Endothelial cell of umbilical vein (primary cell): ENCODE measurements at places on chromosomes 12 and 14. TPM values are rescaled to one million over a fixed set of nuclear protein-coding genes. Genes with fewer than 3 reads are reported as not detected.

GRCh38 chr12:33427071-33427470, 12.5 kb downstream of the SYT10 start:
- DNase-seq: no peak
- H3K4me3 ChIP-seq: no peak overlapping the region
- H3K27ac ChIP-seq: no peak overlapping the region
- no peaks in the 10 kb centered on the region for H3K27me3 ChIP-seq

- DNase-seq: no peak
- H3K27me3 ChIP-seq: no peaks in the 10 kb centered on the region
- no peaks in the 10 kb centered on the region for H3K4me1 ChIP-seq
- no peaks in the 10 kb centered on the region for H3K36me3 ChIP-seq
- H3K4me3 ChIP-seq: no peak overlapping the region
Measured at GRCh38 chr12:119302451-119303080, 32.0 kb upstream of the CCDC60 start.

DNA sequence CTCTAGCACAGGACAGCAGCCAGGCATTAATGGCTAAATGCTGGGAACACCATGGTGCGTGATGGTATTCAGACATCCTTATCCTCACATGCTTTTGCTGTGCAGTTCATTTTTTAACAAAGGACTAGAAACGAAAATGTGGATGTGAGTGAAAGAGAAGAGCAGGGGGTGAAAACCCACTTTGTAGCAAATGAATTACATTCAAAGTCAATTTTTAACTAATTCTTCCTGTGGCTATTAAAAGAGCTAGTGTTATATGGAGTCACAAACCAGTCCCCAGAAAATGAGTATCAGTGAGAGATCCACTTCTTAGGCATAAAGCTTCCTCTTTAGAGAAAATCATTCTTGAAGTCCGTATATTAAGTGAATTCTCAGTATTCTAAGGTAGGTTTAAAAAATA, 592.0 kb upstream of the LMO3 start:
- no peaks in the 10 kb centered on the region for H3K27me3 ChIP-seq
- H3K4me1 ChIP-seq: no peaks in the 10 kb centered on the region
- no peak overlapping the region for H3K27ac ChIP-seq

GRCh38 chr14:102058961-102059360, 27.9 kb downstream of the HSP90AA1 start:
- H3K4me3 ChIP-seq: no peak overlapping the region
- H3K36me3 ChIP-seq: peaks cover 2% of the 10 kb centered on the region
- H3K27ac ChIP-seq: no peak overlapping the region
- DNase-seq: no peak
- H3K4me1 ChIP-seq: no peaks in the 10 kb centered on the region

GRCh38 chr12:14576896-14577295, 9.2 kb upstream of the PLBD1 start:
- no peaks in the 10 kb centered on the region for H3K36me3 ChIP-seq
- H3K27ac ChIP-seq: no peak overlapping the region
- no peaks in the 10 kb centered on the region for H3K27me3 ChIP-seq
- no peak overlapping the region for H3K4me3 ChIP-seq

DNA sequence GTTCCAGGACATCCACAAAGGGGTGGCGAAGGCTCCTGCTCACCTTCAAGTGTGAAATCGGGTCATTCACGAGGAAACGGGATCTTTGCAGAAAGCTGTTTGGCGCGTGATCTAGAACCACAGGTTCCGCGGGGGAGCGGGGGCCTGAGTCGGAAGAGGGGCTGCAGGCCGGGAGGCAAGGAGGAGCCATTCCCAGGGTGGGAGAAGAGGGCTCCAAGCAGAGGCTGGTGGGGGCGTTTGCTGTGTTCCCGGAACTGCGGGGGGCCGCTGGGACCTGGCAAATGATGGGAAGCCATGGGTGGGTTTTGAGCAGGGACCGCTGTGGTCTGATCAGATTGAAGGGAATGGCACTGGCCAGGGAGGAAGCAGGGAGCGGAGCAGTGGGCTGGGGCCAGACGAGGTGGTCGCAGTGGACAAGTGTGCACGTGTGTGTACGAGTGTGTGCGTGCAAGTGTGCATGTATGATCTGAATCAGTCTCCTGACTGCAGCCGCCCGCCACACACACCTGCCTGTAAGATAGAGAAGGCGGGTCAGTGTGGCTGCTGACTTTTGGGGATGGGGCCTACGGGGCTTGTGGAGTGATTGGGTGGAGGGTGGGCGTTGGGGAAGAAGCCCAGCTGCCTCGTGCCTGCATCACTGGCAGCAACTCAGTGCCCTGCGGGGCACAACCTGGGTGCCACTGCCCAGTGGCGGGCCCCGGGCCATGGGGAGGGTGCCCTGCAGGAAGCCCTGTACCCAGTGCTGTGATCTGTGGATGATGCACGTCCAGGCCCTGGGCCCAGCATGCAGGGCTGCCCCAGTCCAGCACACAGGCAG, 141.9 kb downstream of the KIF26A start:
- no peak for DNase-seq
- H3K36me3 ChIP-seq: no peaks in the 10 kb centered on the region
- no peak overlapping the region for H3K27ac ChIP-seq
- H3K4me3 ChIP-seq: no peak overlapping the region
- H3K4me1 ChIP-seq: no peaks in the 10 kb centered on the region
- no peaks in the 10 kb centered on the region for H3K27me3 ChIP-seq

DNA sequence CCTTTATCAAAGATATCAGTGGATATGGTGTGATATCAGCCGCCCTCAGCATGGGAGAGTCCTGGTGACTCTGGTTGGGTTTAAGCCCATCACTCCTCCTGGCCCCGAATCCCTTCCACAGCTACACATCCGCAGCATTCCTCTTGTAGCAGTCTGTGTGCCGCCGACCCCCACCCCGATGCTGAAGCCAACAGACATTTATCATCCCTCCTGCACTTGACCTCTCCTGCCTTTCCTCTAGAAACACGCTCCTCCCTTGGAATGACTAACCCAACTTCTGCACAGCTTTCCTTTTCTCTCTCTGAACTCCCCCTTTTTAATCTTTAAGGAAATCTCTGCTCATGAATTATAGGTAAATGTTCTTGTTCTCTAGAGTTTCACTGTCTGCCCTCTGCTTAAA, 250.9 kb upstream of the FOXN3 start:
- no peaks in the 10 kb centered on the region for H3K27me3 ChIP-seq
- H3K36me3 ChIP-seq: no peaks in the 10 kb centered on the region
- H3K4me3 ChIP-seq: no peak overlapping the region

TOMM20L gene
- total RNA-seq: not detected in 2 replicates

HOXC10 gene
- 0.44 TPM in 1 of 2 replicates, not detected in the other for total RNA-seq

ASCL1 gene
- not detected in 2 replicates for total RNA-seq

GRCh38 chr12:80837342-80837978, 100.3 kb downstream of the LIN7A start:
- DNase-seq: peak; percentile 36
- H3K4me3 ChIP-seq: no peak overlapping the region
- no peaks in the 10 kb centered on the region for H3K36me3 ChIP-seq
- H3K4me1 ChIP-seq: no peaks in the 10 kb centered on the region

GRCh38 chr14:46964378-46964777, 312.8 kb upstream of the RPL10L start:
- no peak overlapping the region for H3K27ac ChIP-seq
- no peak for DNase-seq
- H3K36me3 ChIP-seq: no peaks in the 10 kb centered on the region
- no peaks in the 10 kb centered on the region for H3K4me1 ChIP-seq
- H3K27me3 ChIP-seq: no peaks in the 10 kb centered on the region

DNA sequence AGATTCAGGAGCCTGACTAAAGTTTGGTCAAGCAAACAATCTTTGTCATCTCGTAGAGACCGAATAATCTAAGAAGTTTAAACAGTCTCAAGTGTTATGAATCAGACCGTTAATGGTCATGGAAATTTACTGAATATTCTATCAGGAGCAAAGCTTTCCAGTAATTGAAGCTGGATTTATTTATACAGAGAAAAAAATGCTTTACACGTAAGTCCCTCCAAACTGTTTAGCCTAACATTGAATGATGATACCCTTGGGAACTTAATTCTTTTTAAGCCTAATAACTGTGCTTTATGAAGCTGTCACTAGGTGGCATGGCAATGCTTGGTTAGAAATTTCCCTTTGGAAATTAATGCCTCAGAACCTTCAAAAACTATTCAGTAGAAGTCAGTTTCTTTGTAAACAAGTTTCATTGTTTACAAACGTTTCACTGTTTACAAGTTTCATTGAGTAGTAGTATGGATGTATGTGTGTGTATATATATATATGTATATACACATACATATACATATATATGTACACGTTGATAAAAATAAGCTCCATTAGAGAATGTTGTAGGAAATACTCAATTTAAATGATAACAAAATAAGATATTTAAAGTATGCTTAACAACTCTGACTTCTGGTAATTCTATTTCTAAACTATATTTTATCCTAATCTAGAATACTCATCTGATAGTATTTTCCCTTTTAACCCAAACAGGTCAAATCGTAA, 32.1 kb downstream of the DEPDC4 start:
- DNase-seq: peak; percentile 58
- no peak overlapping the region for H3K4me3 ChIP-seq
- no peaks in the 10 kb centered on the region for H3K36me3 ChIP-seq
- H3K27me3 ChIP-seq: no peaks in the 10 kb centered on the region

TAS2R30 gene
- 3.7 and 5.2 TPM in 2 replicates for total RNA-seq

TRAF3 gene
- total RNA-seq: 25.6 and 27.6 TPM in 2 replicates

DNA sequence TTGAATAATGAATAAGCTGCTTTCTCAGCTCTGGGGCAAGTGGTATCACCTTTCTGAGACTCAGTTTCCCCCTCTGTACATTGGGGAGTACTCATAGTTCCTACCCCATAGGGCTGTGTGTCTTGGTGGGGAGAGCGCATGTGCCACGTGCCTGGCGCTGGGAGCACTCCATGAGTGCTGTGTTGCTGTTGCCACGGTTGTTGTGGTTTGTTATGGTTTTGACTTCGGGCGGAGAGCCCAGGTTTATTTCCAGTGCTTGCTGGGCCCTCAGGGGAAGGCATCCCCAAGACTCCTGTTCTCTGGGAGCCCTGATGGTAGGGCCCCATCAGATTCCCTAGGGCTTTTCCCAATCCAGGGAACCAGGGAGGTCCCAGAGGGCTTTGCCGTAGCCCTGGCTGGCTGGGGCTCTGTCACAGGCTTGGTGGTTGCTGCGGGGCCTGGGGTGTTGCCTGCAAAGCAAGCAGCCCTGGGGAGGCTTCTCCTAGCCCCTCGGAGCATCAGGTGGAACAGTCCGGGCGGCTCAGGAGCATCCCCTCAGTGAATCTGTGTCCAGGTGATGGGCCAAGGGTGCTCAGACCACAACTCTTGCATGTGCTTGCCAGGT, 18.6 kb downstream of the SH2B3 start:
- no peak for DNase-seq
- H3K4me1 ChIP-seq: peaks cover 52% of the 10 kb centered on the region
- no peak overlapping the region for H3K4me3 ChIP-seq
- no peaks in the 10 kb centered on the region for H3K27me3 ChIP-seq
- H3K36me3 ChIP-seq: peaks cover 10% of the 10 kb centered on the region

ALKBH2 gene
- total RNA-seq: 5.4 TPM in 2 replicates

ATN1 gene
- 117 and 122 TPM in 2 replicates for total RNA-seq

- H3K27ac ChIP-seq: peak overlapping the region; percentile 84
- H3K4me3 ChIP-seq: peak overlapping the region; percentile 85
- no peaks in the 10 kb centered on the region for H3K27me3 ChIP-seq
- peaks cover 14% of the 10 kb centered on the region for H3K4me1 ChIP-seq
Measured at GRCh38 chr14:34872822-34873588, 2.2 kb downstream of the BAZ1A start.

PTCSC3 gene
- not detected in 2 replicates for total RNA-seq

LYZ gene
- total RNA-seq: not detected in 2 replicates

DNA sequence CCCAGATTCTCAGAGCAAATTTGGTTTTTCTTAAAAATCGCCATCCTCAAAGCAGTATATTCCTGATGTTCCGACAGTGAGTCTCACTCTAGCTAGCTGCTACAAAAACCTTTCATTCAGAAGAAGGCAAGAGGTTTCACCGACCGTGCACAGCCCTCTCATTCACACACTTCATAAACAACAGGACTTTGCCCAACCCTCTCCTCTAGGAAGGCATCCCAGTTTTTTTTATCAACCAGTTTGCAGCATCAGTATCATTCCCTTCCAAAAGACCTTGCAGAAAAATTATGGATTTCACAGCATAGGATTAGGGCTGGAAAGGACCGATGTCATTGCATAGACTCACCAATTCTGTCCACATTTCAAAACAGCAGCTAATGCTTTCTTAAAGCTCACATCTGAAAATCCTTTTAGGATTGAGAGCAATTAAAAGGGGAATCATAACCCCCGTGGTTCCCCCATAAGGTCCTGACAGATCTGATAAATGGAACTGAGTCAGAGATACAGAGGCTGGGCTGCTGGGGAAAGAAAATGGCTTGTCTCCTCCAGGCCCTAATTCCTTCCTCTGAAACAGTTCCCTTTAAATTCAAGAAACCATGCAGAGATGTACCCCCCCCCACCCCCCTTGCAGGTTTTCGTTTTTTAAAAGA, 597 bp downstream of the SVOP start:
- H3K27ac ChIP-seq: no peak overlapping the region
- H3K36me3 ChIP-seq: no peaks in the 10 kb centered on the region
- H3K27me3 ChIP-seq: no peaks in the 10 kb centered on the region
- no peak overlapping the region for H3K4me3 ChIP-seq

GRCh38 chr14:96146131-96146771, 58.4 kb upstream of the BDKRB2 start:
- peaks cover 4% of the 10 kb centered on the region for H3K4me1 ChIP-seq
- no peak overlapping the region for H3K4me3 ChIP-seq
- H3K36me3 ChIP-seq: no peaks in the 10 kb centered on the region
- peak; percentile 80 for DNase-seq

- H3K27me3 ChIP-seq: peaks cover 11% of the 10 kb centered on the region
- peaks cover 8% of the 10 kb centered on the region for H3K4me1 ChIP-seq
- H3K36me3 ChIP-seq: no peaks in the 10 kb centered on the region
Measured at GRCh38 chr14:99683619-99684409, at the start of gene CYP46A1. Gene CYP46A1, plus strand, starts transcription at chr14:99684298. Its CDS starts 120 bp downstream, at chr14:99684418.

- H3K27ac ChIP-seq: no peak overlapping the region
- DNase-seq: no peak
- no peaks in the 10 kb centered on the region for H3K4me1 ChIP-seq
- H3K36me3 ChIP-seq: no peaks in the 10 kb centered on the region
Measured at GRCh38 chr14:30381861-30382480, 177.0 kb upstream of the G2E3 start.

DNA sequence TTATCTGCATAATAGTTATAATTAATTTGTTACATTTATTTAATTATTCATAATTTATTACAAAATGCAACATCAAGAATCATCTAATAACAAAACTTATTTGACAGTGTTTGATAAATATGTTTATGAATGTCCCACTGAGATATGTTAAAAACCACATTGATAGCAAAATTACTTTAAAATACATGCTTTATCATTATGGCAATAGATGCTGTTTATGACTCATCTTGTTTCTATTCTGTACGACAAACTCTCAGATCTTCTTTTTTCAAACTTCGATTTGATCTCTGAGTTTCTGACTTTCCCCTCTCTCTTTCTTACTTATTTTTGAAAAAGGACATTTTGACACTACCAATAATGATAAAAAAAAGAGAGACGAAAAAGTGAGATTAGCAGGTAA, 56.8 kb upstream of the LRRK2 start:
- H3K4me1 ChIP-seq: no peaks in the 10 kb centered on the region
- H3K4me3 ChIP-seq: no peak overlapping the region
- H3K27me3 ChIP-seq: no peaks in the 10 kb centered on the region
- H3K36me3 ChIP-seq: no peaks in the 10 kb centered on the region
- no peak overlapping the region for H3K27ac ChIP-seq

IQSEC3 gene
- total RNA-seq: not detected in 2 replicates

SMOC1 gene
- total RNA-seq: 0.78 and 0.97 TPM in 2 replicates

- no peak overlapping the region for H3K4me3 ChIP-seq
- no peaks in the 10 kb centered on the region for H3K4me1 ChIP-seq
- H3K36me3 ChIP-seq: no peaks in the 10 kb centered on the region
- no peaks in the 10 kb centered on the region for H3K27me3 ChIP-seq
Measured at GRCh38 chr14:42140831-42141279, 534.2 kb downstream of the LRFN5 start.
